AG04449 (cell line): ENCODE measurements at places on chromosomes 7 and 10.

- DNase-seq, result no peak
Observed at GRCh38 chr10:86257683-86258082, 108.9 kb downstream of the GRID1 start.

- no peak for DNase-seq
Observed at GRCh38 chr10:48536156-48536500, 68.7 kb downstream of the ARHGAP22 start.

DNA sequence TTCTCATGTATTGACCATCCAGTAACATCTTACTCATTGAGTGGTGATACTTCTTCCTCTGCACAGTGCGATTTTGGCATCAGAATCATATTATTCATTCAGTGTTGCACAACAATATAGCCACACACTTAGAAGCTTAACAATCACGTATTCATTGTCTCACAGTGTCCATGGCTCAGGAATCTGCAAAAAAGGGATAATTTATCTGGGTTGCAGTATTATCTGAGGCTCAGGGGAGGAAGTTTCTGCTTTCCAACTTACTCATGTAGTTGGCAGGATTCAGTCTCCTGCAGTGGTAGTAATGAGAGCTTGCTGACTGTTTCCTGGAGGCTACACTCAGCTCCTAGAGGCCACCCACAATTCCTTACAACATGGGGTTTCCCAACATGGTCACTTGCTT lies 803.6 kb downstream of the SORCS1 start:
- peak; percentile 51 for DNase-seq

DNA sequence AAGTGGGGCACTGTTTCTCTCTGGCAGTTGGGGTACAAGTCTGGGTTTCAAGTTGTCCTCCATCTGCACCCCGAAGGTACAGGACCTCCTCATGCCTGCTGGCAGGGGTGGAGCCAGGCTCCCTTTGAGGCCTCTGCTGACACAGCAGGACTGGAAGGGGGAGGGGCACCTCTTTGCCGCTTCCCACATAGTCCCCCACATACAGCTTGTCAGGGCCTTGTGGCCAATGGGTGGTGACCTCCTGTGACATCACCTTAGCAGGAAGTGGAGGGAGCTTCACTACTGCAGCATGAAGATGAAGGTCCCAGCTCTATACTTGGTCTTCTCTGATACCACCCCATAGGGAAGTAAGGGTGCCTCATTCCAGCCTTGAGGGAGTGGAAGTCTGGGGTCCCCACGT lies 167.8 kb downstream of the RAMP3 start:
- DNase-seq, result no peak

- no peak for DNase-seq
Observed at GRCh38 chr10:25023278-25023677, 6.9 kb downstream of the THNSL1 start.

DNA sequence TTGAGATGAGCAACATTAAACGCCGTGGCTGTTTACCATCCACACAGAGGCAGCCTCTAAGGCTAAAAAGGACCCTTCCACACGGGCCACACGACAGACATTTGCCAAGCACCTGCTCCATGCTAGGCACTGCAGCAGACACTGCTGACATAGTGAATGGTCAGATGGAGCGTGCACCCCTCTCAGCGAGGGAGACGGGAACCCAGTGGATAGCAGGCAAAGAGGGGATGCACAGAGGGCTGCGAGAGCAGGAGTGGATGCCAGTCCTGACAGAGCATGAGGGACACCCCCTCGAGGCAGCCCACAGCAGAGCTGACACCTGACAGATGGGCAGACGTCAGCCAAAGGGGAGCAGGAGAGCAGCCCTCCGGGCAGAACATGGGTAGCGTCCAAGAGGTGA lies 5.6 kb upstream of the STK32C start:
- DNase-seq, result no peak

DNA sequence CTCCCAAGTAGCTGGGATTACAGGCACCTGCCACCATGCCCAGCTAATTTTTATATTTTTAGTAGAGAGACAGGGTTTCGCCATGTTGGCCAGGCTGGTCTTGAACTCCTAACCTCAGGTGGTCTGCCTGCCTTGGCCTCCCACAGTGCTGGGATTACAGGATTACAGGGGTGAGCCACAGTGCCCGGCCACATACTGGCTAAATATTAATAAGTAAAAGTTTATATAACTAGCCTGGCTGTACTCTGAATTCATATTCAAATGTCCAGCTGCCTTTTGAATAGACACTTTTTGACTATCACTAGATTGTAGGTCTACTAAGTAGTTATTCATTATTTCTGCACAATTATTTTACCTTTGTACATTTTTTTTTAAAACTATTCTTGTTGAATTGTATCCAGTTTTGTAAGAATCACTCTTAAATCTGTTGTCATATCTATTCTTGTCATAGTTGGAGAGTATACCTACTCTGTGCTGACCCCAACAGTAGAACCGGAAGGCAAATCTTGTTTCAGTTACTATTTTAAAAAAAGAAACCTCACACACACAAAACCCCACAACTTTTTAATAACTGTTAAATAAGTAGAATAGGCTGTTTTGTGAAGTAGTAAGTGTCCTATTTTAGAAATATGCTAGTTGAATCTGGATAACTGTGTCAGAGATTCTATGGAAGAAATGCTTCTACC lies 29.6 kb downstream of the MINPP1 start:
- no peak for DNase-seq

GRCh38 chr10:132836832-132837540 lies 51.0 kb upstream of the NKX6-2 start:
- DNase-seq, result no peak

- DNase-seq, result no peak
Observed at GRCh38 chr10:118116715-118117449, 70.1 kb upstream of the RAB11FIP2 start.

DNA sequence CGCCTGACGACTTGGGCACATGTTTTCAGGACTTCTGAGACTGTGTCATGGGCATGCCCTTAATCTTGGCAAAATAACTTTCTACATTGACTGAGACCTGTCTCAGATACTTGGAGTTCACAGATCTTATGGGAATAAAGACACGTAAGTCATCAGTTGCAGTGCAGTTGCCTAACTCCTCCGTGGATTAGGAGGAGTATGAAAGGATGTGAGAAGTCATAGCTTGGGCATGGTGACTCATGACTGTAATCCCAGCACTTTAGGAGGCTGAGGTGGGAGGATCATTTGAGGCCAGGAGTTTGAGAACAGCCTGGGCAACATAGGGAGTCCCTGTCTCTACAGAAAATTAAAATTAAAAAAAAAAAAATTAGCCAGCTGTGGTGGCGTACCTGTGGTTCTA lies 49.6 kb downstream of the EXOC6 start:
- no peak for DNase-seq

- no peak for DNase-seq
Observed at GRCh38 chr10:71272056-71272771, 46.8 kb upstream of the SLC29A3 start.

DNA sequence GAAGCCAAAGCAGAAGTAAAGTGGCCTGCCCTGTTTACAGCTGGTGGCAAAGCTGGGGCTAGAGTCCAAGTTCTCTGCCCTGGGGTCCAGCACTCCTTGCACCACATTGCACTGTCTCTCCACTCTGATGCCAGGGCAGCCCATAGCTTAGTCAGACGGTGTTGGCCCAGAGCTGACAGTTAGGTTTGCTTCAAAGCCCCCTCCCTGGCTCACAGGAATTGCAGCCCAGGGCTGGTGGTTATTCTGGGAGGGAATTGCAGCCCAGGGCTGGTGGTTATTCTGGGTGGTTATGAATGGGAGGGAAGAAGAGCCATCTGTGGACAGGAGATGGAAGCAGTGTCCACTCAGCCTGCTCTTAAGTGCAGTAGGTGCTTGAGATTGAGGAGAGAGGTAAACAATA lies 88.9 kb downstream of the SCRN1 start:
- no peak for DNase-seq

DNA sequence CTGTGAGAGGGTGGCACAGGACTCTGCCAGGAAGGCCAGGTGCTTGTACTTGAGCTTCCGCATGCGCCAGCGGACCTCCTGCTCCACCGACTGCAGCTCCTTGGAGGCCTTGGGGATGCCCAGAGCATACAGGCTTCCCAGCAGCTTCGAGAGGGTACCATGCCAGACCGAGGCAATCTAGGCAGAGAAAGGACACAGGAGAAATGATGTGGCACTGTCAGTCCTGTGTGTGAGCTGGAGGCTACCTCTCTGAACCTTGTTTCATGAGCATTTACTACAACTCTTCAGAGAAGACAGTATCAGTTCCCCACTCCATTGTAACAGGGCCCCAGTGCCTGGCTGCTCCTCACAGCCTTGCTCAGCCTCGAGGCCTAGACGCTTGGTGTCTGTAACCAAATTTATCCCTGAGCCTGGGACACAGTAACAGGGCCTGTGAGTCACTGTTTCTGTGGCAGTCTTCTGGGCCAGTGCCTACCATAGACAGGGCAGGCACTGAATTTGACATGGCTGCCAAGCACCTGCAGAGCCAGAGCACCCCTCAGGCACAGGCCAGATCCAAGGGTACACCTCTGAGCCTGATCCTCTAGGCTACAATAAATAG lies 5.8 kb downstream of the TBRG4 start:
- DNase-seq, result no peak

- DNase-seq, result no peak
Observed at GRCh38 chr7:146397141-146397540, 280.5 kb downstream of the CNTNAP2 start.

DNA sequence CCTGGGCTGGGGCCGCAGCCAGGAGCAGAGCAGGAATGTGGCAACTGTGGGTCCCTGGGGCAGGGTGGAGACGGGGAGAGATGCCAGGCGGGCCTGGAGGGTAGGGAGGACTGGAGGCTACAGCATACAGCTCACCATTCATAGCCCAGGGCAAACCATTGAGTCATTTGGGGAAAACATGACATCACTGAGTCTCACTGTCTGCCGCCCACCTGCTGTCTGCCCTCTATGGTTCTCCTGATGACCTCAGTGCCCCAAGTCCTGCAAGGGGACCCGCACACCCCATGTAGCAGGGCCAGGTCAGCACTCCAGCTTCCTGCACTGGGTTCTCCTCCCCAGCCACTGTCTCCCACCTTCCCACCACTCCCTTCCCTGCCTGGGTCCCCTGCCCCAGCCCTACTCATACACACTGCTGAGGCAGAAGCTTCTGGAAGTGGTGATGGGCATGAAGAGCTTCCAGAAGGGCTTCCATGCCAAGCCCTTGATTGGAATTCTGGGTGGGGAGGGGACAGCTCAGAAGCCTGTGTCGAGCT lies 10.4 kb downstream of the CHST3 start:
- no peak for DNase-seq

DNA sequence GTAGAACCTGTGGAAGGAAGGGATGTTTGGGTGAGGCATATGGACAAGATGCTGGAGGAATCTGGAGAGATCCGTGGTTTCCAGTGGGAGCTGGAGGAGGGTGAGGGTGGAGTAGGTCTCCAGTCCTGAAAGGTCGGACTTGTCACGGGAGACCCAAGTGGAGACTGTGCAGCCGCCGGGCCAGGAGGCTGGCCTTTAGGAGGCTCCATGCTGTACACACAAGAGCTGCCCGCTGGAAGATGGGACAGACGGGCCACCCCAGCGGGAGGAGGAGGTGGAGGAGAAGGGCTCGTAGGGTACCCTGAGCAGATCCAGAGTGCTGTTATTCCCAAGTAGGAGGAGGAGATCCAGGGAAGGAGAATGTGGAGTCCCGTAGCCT lies 106.7 kb downstream of the NKX6-2 start:
- no peak for DNase-seq

- DNase-seq, result no peak
Observed at GRCh38 chr10:58637352-58637751, 124.7 kb downstream of the BICC1 start.
